ENCODE measurements at places on chromosomes 2 and 18. TPM values are rescaled to one million over a fixed set of nuclear protein-coding genes. Genes with fewer than 3 reads are reported as not detected.

- H3K27ac ChIP-seq = no peak overlapping the region
- H3K4me3 ChIP-seq = no peak overlapping the region
- no peaks in the 10 kb centered on the region for H3K27me3 ChIP-seq
- DNase-seq = no peak
- H3K4me1 ChIP-seq = no peaks in the 10 kb centered on the region
These were observed 82.1 kb downstream of the TNP1 start for GRCh38 chr2:216777637-216778273.

GRCh38 chr2:8761529-8762164 is 75.8 kb downstream of the KIDINS220 start:
- no peaks in the 10 kb centered on the region for H3K4me1 ChIP-seq
- no peak for DNase-seq
- no peak overlapping the region for H3K27ac ChIP-seq

DNA sequence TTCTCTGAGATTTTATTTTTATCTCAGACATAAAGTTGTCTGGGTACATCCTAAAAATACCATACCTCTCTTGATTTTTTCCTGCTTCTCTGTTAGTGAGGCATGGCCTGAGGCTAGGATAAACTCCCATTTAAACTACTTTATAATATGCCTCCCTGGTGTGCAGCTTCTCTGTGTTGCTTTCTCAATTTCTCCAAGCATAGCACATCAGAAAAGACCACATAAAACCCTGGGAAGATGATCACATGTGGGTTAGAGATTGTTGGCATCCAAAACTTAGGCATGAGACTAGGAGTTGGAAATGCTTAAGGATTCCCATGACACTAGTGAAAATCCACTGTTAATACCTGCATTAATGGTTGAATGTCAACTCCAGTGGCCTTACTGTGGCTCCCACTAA is 254.6 kb downstream of the RND3 start:
- DNase-seq = no peak
- H3K27ac ChIP-seq = no peak overlapping the region
- H3K27me3 ChIP-seq = no peaks in the 10 kb centered on the region
- no peaks in the 10 kb centered on the region for H3K36me3 ChIP-seq

Gene DUSP11
- total RNA-seq = 49.3 TPM

DNA sequence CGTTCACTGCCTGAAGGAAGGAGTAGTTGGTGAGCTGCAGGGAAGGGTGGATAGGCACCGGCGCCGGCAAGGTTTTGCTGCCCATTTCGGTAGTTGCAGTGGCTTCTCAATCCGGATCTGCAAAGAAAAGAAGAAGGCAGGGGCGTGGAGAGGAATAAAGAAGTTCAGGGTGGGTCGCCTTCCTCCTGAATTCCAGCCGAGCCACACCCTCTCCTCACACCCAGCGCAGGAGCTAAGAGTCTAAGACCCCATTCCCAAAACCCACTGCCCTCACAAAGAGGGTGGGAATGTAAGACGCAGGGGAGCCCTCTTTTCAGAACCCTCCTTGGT is 4.7 kb downstream of the OSR1 start:
- H3K27me3 ChIP-seq = peaks cover 91% of the 10 kb centered on the region
- H3K4me1 ChIP-seq = peaks cover 32% of the 10 kb centered on the region
- H3K27ac ChIP-seq = no peak overlapping the region
- H3K4me3 ChIP-seq = no peak overlapping the region
- no peaks in the 10 kb centered on the region for H3K36me3 ChIP-seq

- no peak overlapping the region for H3K27ac ChIP-seq
- no peaks in the 10 kb centered on the region for H3K4me1 ChIP-seq
- H3K4me3 ChIP-seq = no peak overlapping the region
- H3K27me3 ChIP-seq = no peaks in the 10 kb centered on the region
These were observed 202.4 kb downstream of the FBXO15 start for GRCh38 chr18:73945130-73945792.

Gene GPR75
- 3.0 TPM for total RNA-seq

DNA sequence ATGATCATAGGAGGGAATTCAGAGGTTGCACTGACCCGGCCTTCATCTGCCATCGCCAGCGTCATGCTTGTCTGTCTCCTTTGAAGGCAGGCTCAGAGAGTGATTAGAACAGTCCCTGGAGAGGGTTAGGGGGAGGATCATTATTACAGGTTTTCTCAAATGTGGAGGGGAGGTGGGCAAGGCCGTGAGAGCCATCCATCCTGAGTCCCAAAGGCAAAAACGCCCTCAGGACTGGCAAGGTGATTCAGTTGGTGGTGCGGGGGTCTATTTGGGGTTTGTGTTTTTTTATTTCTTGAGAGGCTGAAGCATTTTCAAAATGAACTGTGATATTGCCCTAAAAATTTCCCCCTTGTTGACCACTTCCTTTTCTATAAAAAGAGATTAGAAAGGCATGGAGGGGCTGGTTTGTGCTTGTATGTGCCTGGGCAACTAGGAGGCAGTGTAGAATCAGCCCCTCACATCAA is 39.3 kb upstream of the GYPC start:
- no peaks in the 10 kb centered on the region for H3K36me3 ChIP-seq
- DNase-seq = no peak
- no peak overlapping the region for H3K4me3 ChIP-seq
- H3K27me3 ChIP-seq = no peaks in the 10 kb centered on the region
- H3K4me1 ChIP-seq = no peaks in the 10 kb centered on the region
- H3K27ac ChIP-seq = no peak overlapping the region

DNA sequence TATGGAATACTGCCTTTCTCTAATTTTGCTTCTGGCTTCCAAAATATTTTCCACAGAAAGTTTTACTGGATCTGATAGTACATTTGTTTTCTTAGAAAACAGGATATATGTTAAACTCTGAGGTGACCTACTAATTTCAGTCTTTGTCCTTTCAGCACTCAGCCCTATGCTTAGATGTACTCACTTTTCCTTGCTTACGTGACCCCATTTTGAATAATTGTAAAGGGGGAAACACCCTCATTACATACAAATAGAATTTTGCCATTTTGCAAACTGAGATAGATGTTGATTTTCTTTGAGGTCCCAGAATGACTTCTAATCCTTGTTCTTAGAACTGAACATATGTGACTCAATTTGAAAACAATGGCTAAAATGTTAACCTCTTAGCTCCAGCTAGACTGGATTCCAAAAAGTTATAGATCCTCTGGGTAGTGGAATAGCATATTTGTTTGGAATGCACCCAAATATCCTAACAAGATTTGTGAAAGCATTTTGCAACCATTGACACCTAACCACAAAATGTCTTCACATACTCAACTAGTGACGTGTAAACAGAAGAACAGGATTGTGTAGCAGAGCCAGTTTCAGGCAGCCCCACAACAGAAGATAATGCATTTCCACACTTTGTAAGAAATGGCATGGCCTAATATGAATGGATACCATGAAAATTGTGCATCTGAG is 44.8 kb upstream of the EHBP1 start:
- H3K36me3 ChIP-seq = no peaks in the 10 kb centered on the region
- H3K27me3 ChIP-seq = no peaks in the 10 kb centered on the region
- no peak overlapping the region for H3K4me3 ChIP-seq
- peak overlapping the region; percentile 22 for H3K27ac ChIP-seq
- peaks cover 43% of the 10 kb centered on the region for H3K4me1 ChIP-seq

DNA sequence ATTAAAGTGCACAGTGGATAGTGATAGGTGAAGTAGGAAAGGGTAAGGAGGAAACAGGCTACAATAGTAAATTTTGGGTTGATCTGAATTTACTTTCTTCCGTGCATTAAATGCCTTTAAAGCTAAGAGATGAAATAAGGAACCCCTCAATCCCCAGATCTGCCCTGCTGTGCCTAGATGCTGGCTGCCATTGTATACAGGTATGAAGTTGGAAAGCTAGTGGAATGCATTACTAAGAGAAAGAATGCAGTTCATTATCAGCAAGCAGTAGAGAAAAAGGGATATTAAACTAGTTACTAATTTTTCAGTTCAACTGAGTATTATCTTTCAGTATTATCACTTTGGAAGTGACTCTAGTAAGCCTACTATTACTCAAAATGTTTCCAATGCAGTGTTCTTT is 93.3 kb downstream of the WDPCP start:
- H3K27me3 ChIP-seq = no peaks in the 10 kb centered on the region
- H3K27ac ChIP-seq = no peak overlapping the region
- no peaks in the 10 kb centered on the region for H3K36me3 ChIP-seq
- H3K4me3 ChIP-seq = no peak overlapping the region
- H3K4me1 ChIP-seq = no peaks in the 10 kb centered on the region
- DNase-seq = no peak

Gene CDKL4
- 1.8 TPM for total RNA-seq

DNA sequence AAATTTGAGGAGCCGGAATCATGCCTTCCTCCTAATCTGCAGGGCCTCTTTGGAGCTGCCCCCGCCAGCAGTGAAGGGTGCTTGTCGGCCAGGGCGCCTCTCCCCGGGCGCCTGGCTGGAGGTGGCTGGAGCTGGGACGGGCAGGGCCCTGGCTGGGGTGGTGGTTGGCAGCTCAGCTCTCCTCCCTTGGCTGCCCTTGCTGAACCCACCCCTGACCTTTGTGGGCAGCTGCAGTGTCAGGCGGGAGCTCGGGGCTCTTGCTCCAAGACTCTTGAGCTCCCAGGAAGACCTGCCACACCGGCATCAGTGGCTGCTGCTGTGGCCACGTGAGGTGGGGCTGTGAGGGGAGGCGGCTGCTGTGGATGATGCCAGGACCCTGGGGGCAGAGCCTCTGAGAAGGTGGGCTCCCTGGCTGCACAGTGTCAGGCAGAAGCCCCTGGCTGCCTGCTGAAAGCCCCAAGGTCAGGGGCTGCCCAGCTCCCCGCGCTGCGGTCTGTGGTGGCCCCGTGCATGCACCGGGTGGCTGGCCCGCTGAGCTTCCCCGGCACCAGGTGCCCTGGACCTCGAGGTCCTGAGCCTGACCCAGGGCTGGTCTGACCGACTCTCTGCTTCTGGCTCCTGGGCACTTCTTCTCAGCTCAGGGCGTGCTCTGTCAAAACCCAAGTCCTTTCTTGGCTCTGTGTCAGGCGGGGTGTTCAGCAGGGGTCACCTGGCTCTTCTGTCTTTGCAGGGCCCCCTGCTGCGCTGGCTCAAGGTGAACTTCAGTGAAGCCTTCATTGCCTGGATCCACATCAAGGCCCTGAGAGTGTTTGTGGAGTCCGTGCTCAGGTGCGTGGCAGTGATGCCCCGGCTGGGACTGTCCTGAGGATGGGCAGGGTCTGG is 34.5 kb downstream of the PDIA6 start:
- peak; percentile 71 for DNase-seq
- no peaks in the 10 kb centered on the region for H3K4me1 ChIP-seq
- H3K4me3 ChIP-seq = no peak overlapping the region
- H3K36me3 ChIP-seq = peaks cover 66% of the 10 kb centered on the region
- H3K27me3 ChIP-seq = no peaks in the 10 kb centered on the region
- H3K27ac ChIP-seq = no peak overlapping the region

Gene C1QL2
- total RNA-seq = not detected

DNA sequence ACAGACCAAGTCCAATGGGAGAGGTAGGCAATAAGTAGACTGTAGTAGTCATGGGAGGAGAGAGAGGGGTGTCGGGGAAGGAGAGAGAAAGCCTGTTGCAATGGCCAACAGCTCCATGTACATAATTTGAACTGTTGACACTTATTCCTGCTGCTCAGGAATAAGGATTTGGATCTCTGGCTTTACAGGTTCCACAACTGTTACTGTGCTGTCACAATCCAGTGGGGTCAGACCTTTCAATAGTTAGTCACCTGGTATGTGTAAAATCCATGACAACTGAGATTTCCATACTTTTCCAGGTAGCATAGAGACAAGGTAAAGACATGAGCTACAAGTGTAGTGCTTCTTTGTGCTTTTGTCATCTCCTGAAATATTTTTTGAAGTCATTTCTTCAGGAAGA is 47.5 kb upstream of the RIOK3 start:
- H3K27me3 ChIP-seq = no peaks in the 10 kb centered on the region
- no peak overlapping the region for H3K27ac ChIP-seq
- DNase-seq = no peak
- H3K4me3 ChIP-seq = no peak overlapping the region
- H3K36me3 ChIP-seq = no peaks in the 10 kb centered on the region

DNA sequence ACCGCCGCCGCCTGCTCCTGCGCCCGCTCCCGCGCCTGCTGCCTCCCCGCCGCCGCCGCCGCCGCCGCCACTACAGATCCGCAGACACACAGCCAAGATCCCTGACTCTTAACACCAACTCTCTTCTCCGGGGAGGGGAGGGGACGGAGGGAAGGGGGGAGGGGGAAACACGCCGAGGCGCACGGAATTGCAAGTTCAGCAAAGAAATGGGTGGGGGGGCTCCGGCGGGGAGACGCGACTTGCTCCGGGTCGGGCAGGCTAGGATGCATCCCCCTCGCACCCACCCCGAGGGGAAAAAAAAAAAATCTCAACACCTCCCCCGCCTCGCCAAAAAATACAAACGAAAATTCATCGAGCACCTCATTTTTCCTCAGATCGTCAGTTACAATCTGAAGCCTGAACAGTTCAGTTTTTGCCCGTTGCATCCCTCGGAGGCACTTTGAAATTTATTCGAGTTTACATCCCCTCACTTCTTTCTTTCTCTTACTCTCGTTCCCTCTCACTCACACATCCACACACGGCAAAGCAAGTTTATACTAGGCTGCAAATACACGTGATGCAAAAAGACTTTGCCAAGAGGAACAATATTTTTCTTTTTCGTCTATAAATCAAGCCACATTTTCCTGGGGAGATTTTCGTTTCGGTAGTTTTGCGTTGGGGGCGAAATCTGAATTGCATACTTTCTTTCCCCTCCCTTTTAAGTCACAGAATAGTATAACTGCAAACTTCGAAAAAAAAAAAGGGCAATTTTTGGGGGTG is at the start of gene TCF4:
Gene TCF4, minus strand, starts transcription at position 82 of the 759 bp plus-strand sequence. CDS start 1,076 bp downstream, outside the sequence.
- peak within 1 kb of the TSS; percentile 76 for H3K27ac ChIP-seq
- H3K4me1 ChIP-seq = peaks cover 28% of the 10 kb centered on the region
- peak within 1 kb of the TSS; percentile 54 for H3K4me3 ChIP-seq
- DNase-seq = peak; percentile 89
- H3K36me3 ChIP-seq = no peaks in the 10 kb centered on the region

- no peak for DNase-seq
- no peaks in the 10 kb centered on the region for H3K36me3 ChIP-seq
- H3K4me1 ChIP-seq = no peaks in the 10 kb centered on the region
- no peaks in the 10 kb centered on the region for H3K27me3 ChIP-seq
- no peak overlapping the region for H3K4me3 ChIP-seq
- H3K27ac ChIP-seq = no peak overlapping the region
These were observed 167.5 kb downstream of the UPP2 start for GRCh38 chr2:158269143-158269542.

Data from spleen (tissue), 13 donors.